ENCODE measurements at places on chromosomes 6 and 20. TPM values are rescaled to one million over a fixed set of nuclear protein-coding genes. Genes with fewer than 3 reads are reported as not detected.

TOX2 gene
- total RNA-seq = not detected

GRCh38 chr6:31354864-31355582, 2.0 kb downstream of the HLA-B start:
- no peak overlapping the region for H3K27ac ChIP-seq
- no peak for DNase-seq
- no peaks in the 10 kb centered on the region for H3K36me3 ChIP-seq

ZKSCAN8 gene
- 25.1 TPM for total RNA-seq

DNA sequence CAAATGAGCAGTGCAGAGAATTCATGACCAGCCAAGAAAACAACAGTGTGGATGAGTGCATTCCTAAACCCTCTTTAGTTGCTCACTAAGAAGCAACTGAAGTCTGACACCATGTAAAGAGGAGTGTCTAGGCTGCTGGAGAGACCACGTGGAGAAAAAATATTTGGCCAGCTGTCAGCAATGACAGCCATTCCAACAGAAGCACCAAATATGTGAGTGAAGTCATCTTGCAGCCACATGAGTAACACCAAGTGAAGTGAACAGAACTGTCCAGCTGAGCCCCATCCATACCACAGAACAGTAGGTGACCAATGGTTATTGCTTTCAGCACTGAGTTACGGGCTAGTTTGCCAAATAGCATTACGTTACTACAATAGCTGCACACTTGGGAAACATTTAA, 89.4 kb downstream of the TBXT start:
- DNase-seq = peak; percentile 96
- no peaks in the 10 kb centered on the region for H3K36me3 ChIP-seq
- H3K27me3 ChIP-seq = no peaks in the 10 kb centered on the region
- H3K4me1 ChIP-seq = no peaks in the 10 kb centered on the region
- H3K4me3 ChIP-seq = no peak overlapping the region
- no peak overlapping the region for H3K27ac ChIP-seq
